GM12892 (cell line): ENCODE measurements at places on chromosomes 1 and 21.

DNA sequence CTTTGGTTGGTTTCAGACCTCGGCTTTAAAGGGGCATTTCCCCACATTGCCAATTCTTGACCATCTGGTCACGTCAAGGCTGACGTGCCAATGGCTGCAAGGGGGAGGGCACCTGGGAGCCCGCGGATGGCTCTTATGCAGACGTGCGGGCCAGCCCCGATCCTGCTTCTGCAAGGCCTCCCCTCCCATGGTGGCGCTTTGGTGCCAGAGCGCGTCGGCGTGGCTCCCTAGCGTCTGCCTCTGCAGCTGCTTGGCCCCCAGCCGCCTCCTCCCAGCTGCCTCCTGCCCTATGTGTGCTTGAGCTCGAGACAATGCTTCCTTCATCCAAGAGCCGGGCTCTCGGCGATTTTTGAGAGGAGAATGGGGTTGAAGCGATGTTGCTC is 29.1 kb downstream of the SKI start:
- DNase-seq, result no peak

DNA sequence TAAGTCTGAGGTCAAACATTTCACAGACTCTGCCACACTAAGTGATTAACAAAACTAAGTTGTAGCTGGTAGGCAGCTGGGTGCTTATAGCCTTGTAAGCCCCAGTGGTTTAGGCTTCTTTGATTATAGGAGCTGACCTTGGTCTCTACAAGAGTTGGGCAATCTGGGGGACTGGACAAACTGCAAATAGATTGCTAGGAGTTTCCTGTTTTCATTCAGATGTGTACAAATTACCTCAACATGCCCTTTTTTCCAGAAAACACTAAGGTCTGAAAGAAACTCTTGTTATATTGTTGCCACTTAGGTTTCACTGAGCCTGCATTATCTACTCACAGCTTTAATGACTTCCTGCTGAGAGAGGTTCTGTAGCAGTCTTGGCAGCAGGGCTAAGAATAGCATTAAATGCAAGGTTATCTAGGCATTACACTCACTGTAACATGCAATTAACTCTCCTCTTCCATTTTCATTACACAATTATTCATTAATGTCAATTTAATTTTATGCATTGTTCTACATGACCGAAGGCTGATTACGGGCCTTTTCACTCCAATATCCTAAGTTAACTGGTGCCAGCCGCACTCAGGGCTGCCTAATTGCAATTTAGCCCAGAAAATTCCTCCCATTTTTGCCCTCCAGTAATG is 314.0 kb downstream of the LMO4 start:
- no peak for DNase-seq

DNA sequence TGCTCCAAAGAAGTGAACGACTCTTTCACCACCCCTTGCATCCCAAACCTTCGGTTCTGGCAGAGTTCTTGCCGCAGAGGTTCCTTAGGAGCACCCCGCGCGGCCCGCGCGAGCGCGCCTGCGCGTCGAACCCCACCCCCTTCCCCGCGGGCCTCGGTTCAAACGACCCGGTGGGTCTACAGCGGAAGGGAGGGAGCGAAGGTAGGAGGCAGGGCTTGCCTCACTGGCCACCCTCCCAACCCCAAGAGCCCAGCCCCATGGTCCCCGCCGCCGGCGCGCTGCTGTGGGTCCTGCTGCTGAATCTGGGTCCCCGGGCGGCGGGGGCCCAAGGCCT is at the start of gene C1orf56:
Gene C1orf56 (plus strand): TSS at position 161 of the 334 bp plus-strand sequence. CDS start 97 bp downstream, at position 258.
- peak; percentile 78 for DNase-seq

DNA sequence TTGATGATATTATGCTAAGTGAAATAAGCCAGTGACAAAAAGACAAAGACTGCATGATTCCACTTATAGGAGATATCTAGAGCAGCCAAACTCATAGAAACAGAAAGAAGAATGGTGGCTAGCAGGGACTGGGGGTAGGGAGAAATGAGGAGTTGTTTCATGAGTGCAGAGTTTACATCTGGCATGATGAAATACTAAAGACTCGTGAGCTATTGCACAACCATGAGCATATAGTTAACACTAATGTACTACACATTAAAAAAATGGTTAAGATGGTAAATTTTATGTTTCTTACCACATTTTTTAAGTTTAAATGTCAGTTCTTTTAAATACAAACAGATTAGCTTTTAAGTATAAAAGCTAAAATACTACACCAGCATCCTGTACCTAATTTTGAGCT is 57.8 kb downstream of the ESRRG start:
- no peak for DNase-seq

DNA sequence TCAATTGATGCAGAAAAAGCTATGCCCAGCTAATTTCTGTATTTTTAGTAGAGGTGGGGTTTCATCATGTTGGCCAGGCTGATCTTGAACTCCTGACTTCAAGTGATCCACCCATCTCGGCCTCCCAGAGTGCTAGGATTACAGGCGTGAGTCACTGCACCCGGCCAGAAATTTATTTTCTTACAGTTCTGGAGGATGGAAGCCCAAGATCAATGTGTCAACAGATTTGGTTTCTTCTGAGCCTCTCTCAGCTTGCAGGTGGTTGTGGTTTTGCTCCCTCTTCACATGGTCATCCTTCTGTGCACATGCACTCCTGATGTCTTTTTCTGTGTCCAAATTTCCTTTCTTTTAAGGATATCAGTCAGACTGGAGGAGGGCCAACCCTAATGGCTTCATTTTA is 35.6 kb downstream of the SHCBP1L start:
- no peak for DNase-seq

DNA sequence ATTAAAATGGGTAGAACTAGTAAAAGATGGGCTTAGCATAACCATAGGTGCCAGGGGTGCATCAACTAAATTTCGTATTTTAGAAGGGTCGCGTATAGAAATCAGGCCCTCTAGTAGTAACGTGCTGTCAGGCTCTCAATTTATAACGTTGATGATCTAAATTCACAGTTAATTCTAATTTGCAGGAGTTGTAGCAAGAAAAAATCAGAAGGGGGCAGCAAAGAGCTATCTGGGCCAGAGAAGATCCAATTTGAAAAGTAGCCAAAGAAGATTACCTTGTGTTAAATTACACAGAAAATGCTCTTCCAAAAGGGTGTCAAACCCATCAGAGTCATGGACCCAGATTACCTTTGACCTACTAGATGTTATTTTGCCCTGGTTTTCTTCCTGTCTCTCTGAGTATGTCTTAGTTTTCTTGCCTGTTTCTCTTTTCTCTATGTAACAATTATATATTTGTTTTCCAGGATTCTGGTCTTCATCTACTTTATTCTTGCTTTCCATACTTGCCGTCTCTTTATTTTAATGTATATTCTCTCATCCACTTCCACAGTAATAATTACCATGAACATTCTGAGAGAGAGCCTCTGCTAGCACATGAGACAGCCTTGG is 1030.9 kb downstream of the AMY1C start:
- no peak for DNase-seq

- no peak for DNase-seq
Measured at GRCh38 chr1:187203257-187203656, 374.5 kb downstream of the PLA2G4A start.

DNA sequence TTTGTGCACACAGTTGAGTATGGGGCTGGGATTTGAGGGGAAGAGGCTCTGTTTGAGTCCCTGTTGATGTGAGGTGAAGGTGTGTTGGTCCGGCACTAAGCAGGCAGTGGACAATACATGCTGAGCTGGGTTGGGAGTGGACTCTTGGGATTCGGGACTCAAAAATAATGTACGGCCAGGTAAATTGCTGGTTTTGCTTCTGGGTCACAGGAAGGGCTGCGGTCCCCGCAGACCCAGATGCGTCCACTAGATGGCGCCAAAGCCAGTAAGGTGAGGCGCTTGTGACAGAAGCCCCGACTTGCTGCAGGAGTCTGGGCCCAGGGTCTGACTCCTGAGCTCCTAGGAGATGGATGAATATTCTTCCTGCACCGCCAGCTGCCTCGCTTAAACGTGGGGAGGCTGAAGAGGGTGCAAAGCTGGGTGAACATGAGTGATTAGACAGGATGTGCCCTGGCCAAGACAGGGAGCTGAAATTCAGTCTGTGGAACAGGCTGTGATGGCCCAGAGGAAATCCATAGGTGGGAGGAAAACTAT is 61.4 kb downstream of the ACBD3 start:
- DNase-seq, result peak; percentile 65

DNA sequence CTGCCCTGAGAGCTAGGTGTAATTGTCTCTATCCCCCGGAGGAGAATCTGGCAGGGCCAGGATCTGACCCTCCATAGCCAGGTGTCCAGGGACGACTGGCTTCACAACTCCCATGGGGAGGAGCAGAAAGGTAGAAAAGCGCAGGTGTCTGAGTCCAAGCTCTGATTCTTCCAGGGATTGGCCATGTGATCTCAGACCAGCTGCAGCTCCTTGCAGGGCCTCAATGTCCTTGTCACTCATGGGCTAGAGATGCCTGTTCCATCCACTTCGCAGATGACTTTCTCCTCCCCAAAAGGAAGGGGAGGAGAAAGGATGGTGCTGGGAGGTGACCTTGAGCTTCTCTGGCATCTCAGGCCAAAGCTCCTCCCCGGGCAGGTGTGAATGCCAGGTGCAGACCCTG is 22.7 kb downstream of the HSPG2 start:
- DNase-seq, result no peak

GRCh38 chr1:180157576-180158057 is 2.9 kb downstream of the QSOX1 start:
- no peak for DNase-seq

GRCh38 chr1:114828251-114828650 is 26.4 kb upstream of the SYCP1 start:
- DNase-seq, result no peak

DNA sequence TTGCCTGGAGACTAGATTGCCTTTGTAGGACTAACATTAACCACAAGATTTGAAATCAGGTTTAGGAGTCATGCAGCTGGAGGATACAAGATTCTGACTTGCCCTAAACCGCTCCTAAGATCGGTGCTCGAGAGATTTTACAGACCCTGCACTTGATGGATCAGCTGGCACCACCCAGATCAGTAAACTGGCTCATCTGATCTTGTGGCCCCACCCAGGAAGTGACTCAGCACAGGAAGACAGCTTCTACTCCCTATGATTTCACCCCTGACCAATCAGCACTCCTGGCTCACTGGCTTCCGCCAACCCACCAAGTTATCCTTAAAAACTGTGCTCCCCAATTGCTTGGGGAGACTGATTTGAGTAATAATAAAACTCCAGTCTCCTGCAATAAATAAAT is 876 bp upstream of the CATSPERE start:
- DNase-seq, result no peak

GRCh38 chr1:34320053-34320669 is 143.5 kb downstream of the C1orf94 start:
- DNase-seq, result no peak

- DNase-seq, result no peak
Measured at GRCh38 chr1:42592811-42593210, 65.4 kb upstream of the PPIH start.

DNA sequence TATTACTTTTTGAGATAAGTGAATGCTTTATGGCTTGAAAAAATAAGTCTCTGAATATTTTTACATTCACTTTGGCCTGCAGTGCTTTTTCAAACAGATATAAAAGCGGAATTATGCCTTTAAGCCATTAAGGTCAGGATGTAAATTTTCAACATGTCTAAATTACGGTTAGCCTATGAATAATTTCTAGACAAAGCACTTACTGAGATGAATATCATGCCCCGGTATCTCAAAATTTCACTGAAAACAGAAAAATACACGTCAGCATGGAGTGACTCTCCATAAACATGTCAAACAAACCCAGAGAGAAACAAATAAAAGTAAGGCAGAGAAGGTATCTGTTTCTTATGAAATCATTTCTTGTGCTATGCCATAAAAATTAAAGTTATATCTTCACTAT is 853.9 kb downstream of the KCNT2 start:
- no peak for DNase-seq

DNA sequence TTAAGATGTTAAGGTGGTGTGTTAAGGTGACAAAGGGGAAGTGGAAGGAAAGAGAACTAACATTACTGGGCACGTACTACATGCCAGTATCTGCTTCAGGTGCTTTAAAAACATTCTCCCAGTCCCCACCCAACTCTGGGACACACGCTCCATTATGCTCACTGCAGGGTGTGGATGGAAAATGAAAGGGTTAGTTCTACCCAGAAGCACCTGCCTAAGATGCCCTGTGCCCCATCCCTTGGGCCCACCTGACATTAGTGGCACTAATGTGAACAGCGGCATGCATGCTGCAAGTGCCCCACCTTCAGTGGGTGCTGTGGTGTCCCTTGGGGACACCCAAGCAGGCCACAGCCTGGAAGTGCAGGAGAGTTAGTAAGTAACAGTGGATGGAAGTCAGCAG is 82.9 kb upstream of the CXADR start:
- DNase-seq, result no peak

- DNase-seq, result no peak
Measured at GRCh38 chr1:151939779-151940178, 30.5 kb upstream of the THEM4 start.

GRCh38 chr1:15100121-15100879 is 53.2 kb upstream of the TMEM51 start:
- DNase-seq, result peak; percentile 62

- DNase-seq, result no peak
Measured at GRCh38 chr1:112395256-112395820, 676 bp upstream of the CTTNBP2NL start.

DNA sequence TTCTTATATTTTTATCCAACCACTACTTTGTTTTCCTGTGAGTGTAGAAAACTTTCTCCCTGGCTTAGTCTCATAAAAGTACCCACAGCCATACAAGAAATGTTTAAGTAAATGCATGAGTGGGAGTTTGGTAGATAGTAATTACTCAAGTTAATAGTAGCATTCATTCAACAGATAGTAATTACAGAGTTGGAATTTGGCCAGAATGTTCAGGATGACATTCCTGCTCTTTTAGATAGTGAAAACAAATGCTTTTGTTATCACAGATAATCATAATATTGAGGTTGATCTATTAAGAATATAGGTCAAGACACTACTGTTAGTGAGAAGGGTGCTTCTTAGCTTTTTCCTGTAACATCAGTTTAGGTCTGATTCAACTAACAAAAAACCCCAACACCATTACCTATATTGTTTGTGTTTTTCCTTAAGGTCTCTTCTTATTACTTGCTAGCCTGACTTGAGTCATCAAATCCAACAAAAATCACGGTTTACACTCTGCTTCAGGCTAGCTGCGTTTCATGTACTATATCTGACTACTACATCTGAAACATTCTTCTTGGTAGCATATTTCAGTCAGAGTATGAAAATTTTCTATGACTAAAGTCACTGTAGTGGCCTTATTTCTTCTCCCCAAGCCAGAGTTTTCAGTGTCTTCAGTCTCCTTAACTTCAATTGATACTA is 163.7 kb downstream of the HS2ST1 start:
- no peak for DNase-seq

- DNase-seq, result no peak
Measured at GRCh38 chr21:42363312-42363711, 3.0 kb downstream of the TFF1 start.

GRCh38 chr1:45200906-45201500 is 5.4 kb downstream of the ZSWIM5 start:
- DNase-seq, result no peak
